ENCODE measurements at places on chromosomes 1 and 21.

DNA sequence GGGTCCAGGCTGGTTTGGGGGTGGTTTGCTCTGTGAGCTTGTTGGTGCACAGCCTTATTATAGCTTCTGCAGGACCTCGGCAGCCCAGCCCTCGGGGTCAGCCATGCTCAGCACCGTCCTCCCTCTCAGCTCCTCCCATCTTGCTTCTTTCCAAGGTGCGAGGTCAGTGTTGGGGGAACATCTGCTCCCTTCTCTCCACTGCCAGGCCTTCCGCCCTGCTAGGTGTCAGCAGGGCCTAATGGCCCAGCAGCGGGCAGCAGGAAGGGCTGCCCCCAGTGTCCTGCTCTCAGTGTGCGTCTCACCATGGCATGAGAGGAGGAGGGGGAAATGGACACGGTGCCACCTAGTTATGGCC, 36.5 kb upstream of the LRRC3 start:
- DNase-seq = no peak

DNA sequence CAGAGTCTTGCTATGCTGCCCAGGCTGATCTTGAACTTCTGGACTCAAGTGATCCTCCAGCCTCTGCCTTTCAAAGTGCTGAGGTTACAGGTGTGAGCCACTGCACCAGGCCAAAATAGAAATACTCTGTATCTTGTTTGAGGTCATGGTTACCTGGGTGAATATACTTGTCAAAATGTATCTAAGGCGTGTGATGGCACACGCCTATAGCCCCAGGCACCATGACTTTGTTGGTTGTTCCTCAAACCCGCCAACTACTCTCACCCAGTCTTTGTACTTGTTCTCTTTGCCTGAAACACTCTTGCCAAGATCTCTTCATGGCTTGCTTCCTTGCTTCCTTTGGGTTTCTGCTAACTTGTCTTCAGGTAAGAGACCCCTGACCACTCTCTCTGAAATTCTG, 38.0 kb upstream of the RGS5 start:
- no peak for DNase-seq

DNA sequence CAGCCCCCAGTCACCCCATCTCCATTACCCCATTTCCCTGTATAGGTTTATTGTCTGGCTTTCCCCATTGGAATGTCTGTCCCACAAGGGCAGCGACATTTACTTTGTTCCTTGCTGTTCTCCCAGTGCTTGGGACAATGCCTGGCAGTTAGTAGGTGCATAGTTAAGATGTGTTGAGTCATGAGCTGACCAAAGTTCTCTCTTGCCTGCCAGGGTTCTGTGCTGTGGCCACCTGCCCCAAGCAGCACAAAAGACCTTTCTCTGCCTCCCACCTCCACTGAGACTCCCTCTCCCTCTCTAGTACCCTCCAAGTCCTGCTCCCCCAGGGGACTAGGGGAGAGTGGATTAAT, 40.0 kb downstream of the TMCO4 start:
- DNase-seq = no peak

DNA sequence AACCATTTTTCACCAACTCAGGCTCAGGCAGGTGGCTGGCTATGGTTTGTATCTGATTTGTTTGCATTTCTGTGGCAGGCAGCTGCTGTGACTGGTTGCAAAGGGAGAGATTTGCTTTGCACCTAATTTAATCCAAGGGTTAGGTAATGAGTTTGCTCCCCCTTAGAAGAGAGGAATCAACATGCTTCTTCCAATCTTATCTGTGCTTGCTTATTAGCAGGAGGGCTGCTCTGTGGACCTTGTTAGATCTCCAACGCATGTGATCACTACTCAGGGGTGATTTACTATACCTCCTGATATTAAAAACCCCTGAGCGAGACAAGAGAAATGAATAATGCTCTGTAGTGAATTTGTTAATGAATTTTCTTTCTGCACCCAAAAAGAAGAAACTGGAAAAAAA, 20.5 kb downstream of the OLFML3 start:
- DNase-seq = no peak

DNA sequence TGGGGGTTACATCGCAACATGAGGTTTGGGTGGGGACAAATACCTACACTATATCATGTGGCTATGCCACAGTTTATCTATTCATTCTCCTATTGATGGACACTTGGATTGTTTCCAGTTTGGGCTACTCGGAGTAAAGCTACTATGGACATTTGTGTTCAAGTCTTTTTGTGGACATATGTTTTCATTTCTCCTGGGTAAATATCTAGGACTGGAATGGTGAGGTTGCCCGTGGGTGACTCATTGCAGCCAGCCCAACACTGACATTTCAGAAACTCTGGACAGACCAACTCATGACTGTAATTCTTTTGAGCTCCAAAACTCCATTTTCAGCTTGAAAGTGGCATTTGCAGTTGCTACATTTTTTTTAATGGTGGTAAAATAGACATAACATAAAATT, 82.7 kb downstream of the KAZN start:
- no peak for DNase-seq

DNA sequence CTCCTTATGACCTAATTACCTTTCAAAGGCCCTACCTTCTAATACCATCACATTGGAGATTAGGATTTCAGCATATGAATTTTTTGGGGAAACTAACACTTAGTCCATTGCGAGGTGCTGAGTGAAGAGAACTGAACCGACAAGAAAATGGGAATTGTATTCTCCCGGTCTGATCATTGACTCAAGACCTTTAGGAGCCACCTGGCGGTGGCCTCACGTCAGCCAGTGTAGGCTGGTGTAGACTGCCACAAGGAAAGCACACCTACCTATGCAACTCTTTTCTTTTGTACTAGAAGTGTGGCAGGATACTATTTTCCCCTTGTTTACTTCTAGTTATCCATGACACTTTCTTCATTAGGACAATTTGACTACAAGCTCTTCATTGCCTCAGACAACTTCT, 333.5 kb upstream of the B3GALT2 start:
- no peak for DNase-seq

DNA sequence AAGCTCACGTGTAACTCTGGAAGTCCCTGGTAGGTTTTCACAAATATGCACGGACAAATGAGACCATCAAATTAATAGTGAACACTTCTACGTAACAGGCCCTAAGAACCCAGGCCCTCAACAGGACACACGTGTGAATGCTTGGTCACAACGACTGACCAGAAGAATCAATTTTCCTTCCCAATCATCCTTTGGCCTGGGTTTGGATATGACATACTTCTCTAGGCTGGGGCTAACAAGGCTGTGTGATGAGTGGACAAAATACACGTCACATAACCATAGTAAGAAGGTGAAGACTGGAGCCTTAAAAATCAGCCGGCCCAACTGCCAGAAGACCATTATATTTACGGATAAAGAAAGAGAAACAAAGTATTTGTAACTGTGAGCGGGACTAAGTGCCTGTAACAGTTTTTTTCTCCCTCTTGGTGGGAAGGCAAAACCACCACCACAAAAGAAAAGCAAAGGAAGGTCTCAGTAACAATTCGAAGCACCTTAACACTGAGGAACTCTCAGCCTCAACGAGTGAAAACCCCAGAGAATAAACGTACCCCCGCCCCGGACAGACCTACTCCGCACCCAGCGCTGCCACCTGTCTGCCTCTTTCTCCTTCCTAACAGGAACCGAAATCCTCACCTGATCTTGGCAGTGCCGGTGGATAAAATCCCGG, 450 bp downstream of the SDE2 start:
- no peak for DNase-seq

DNA sequence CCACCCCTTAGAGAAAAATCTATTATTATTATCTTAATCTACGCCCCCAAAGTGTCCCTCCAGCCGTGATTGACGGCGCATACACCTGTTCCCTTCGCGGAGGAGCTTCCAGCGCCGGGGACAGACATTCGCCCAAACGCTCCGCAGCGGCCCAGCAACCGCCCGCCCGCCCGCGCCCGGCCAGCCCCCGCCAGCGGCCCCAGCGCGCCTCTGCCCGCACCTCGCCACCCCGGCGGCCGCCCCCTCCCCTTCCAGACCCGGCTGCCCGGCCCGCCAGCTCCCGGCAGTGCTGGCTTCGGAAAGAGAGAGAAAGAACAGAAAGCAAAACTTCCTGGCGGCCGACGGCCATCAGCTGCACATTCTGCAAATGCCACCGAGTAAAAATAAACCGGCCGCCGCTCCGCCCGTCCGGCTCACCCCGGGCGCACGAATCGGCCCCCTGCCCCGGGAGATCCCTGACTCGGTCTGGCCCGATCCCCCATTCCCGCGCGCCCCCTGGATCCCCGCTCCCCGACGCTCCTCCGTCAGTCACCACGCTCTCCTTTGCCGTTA, 1.6 kb downstream of the CASZ1 start:
- no peak for DNase-seq

DNA sequence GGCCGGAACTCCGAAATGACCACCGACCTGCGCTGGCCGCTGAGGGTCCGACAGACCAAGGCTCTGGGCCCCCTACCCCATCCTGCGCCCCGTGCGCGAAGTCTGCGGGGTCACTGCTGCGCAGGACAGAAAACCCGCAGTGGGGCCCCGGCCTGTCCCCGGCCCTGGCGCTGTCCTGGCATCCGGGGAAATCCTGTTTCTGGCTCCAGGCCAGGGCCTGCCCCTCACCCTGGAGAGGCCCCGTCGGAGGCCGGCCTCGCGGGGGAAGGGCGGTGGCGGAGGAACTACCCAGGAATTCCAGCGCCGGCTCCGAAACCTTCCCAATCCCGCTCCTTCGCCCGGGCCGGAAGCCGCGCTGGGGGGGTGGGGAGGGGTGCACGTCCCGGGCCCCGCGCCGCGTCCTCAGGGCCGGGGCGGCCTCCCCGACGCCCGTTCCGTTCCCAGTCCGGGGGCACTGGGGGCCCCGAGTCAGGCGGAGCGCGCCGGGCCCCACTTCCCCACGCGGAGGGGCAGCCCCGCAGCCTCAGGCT, 77.0 kb downstream of the MORN1 start:
- no peak for DNase-seq

- no peak for DNase-seq
Observed at GRCh38 chr1:36415661-36416326, 18.1 kb upstream of the LSM10 start.

DNA sequence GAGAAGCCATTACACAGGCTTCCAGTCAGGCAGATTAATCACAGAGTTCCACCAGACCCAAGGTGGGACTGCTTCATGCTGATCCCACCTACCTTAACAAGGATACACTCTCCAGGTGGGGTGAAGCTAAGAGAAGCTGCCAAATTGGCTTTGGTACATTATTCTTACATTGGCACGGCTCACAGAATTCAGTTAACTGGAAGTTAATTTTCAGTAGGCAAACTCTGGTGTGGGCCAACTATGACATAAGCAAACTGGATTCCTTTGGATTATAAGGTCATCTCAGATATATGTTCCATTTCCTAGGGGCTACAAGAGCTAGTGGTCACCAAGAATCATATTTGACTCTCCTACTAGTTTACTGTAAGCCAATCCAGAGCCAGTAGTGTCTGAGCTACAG, 448.8 kb upstream of the BEND5 start:
- DNase-seq = no peak

DNA sequence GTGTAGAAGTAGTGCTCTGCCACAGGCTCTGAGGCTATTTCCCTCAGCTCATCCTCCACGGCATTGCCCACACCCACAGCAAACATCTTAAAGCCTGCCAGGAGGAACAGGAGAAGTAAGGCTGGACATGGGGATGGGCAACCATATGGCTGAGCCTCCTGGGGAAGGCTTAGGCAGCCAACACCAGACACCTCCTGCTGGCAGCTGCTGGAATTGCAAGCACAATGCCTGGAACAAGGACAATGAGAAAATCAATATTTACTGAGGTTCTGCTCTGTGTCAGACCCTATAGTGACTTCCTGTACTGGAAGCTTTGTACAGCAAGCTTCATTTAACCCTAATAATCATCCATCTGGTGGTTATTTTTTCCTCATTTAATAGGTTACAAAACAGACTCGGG, 8.2 kb downstream of the MATN1 start:
- DNase-seq = peak; percentile 29

DNA sequence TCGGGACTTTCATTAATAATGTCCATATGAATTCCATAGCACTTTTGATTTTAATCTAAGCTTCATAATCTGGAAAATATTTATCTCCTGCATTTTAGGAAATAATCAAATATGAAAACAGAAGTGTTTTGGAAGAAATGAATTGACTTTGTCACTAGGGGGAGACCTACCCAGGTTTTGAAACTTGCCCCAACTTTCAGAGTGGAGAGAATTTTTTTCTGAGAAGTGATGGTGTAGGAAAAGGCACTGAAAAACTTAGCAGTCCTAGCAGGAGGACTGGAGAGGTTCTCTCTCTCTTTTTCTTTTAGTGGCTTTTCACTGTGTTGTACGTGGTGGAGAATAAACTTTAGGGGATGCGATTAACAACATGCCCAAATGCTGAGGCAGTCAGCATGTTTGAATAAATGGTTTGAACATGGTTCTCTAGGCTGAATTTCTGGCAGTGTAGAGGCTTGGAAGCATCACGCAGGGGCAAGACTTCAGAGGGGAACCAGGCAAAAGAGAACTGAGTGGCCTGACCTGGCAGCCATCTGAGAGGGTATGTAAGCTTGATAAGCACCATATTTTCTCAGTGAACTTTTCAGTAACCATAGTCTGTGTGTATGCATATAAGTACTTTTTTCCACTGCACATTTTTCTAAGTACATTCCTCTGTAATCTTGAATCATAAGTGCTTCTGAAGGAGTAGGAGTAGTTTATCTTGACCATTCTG, 68.3 kb upstream of the NEK7 start:
- DNase-seq = peak; percentile 13

DNA sequence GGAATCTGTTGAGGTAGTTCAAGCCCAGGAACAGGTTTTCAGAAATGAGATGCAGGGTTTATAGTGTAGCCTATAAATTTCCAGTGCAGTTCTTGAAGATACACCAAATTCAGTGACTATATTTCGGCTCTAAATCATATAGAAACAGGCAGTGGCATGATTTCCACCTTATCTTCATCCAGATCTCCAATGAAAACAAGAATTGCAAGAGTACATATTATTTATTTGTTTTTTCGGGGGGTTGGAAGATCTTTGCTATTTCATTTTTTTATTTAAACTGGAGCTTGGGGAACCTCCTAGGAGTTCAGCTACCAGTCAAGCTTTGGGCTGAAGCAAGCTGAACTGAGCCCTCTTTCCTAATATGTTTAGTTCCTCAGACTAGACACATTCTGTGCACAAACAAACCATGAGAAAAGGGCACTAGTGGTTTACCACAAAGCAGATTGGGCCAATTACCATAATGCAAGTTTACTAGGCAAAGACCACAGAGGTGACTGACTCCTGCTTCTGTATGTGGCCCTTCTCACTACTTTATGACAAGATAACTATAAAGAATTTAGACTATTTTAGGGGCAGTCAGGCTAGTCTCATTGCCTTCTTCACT, 68.5 kb downstream of the RGS2 start:
- no peak for DNase-seq

GRCh38 chr1:83632906-83633305, 366.0 kb downstream of the TTLL7 start:
- DNase-seq = peak; percentile 32

All from stimulated activated CD4-positive, alpha-beta T cell treated with anti-CD3 and anti-CD28 coated beads, Interleukin-4, amount 100 ng/mL, for 24 hours (primary cell).